ENCODE measurements at places on chromosomes 6 and 20.

- DNase-seq = no peak
Measured at GRCh38 chr6:35605600-35605999, 83.1 kb downstream of the FKBP5 start.

DNA sequence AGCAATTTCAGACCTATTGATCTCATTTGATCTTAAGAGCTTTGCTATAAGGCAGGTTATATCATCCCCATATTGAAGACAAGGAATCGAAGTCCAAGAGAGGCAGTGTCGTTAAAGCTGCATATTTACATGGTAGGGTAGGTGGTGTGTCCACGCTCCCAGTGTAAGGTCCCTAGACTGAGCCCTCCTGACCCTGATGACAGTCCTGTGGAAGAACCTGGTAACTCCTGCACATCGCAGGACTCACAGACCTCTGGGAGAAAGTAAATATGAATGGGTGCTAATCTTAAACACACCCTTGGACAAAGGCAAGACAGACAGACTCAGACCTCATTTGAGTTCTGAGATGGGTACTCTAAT lies 602 bp upstream of the HLA-DPB1 start:
- no peak for DNase-seq

GRCh38 chr20:6074145-6074561 lies 20.3 kb upstream of the LRRN4 start:
- no peak for DNase-seq

GRCh38 chr20:61169874-61170273 lies 82.2 kb upstream of the CDH4 start:
- DNase-seq = no peak

DNA sequence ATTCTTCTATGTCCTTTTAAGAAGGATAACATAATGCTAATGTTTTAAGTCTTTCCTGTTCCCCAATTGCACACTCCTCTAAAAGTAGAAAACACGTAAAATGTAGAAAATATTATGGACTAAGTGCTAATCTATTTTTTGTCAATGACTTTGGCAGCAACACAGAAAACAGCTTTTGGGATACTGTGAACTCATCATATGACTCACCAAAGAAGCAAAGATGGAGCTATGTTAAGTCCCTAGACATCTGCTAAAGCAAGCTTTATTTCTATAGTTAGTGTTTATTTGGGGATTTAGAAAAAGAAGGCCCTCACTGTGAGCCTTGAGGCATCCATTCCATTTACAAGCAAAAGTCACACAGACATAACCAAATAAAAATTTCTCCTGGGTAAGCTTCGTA lies 23.0 kb downstream of the OPN5 start:
- DNase-seq = no peak

- DNase-seq = no peak
Measured at GRCh38 chr6:157520596-157521361, 139.8 kb downstream of the ZDHHC14 start.

GRCh38 chr6:1242446-1242845 lies 69.5 kb upstream of the FOXQ1 start:
- DNase-seq = no peak
